ENCODE measurements at places on chromosomes 2 and 18.

DNA sequence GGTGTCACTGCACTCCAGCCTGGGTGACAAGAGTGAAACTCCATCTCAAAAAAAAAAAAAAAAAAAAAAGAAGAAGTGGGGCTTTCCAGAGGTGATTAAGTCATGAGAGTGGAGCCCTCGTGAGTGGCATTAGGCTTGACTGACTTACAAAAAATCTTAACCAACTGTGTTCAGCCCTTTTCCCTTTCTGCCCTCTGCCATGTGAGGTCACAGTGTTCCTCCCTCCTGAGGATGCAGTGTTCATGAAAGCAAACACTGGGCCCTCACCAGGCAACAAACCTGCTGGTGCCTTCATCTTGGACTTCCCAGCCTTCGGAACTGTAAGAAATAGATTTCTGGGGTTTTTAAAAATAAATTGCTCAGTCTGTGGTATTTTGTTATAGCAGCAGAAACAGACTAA lies 37.0 kb upstream of the METTL21A start:
- DNase-seq = no peak

DNA sequence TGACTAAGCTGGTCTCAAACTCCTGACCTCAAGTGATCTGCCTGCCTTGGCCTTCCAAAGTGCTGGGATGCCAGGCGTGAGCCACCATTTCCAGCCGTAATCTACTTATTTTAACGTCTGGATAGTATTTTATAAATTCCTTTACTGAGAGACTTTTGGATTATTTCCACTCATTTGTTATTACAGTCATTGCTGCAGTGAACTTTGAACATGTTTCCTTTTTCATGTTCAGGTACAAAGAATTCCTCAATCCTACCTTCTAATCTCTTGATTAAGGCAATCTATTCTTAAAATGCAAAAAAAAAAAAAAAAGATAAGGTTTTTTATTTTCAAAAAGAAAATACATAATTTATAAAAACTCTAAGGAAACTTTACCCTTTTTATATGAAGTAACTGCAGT lies 78.6 kb downstream of the PDK1 start:
- DNase-seq = no peak

DNA sequence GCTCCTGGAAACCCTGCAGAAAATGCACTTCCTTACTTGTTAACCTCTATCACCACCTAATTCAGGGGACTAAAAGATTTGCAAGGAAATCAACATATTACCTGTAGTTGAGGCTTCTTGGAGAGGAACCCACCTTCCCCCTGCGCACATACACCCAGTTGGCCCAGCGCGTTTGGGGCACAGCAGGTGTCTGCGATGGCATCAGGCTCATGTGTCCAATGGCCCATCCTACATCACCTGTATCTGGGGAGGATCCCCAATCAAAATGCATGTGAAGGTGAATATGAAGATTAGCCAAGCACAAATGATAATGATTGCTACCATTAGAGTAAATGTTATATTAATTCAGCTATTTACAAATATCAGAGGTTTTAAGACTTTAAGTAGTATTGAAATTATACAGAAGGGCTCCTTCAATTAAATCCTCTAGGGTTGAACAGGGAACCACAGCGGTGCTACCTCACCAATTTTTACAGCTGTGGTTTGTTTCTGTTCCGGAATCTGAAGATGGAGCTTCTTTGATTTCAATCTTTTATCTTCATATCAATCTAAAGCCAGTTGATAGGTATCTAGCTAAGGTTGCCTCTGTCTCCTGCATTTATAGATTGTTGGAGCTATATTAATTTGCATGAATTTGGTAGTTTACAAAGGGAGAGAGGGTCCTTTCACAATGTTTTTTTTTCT lies 486.0 kb downstream of the RNF144A start:
- no peak for DNase-seq

DNA sequence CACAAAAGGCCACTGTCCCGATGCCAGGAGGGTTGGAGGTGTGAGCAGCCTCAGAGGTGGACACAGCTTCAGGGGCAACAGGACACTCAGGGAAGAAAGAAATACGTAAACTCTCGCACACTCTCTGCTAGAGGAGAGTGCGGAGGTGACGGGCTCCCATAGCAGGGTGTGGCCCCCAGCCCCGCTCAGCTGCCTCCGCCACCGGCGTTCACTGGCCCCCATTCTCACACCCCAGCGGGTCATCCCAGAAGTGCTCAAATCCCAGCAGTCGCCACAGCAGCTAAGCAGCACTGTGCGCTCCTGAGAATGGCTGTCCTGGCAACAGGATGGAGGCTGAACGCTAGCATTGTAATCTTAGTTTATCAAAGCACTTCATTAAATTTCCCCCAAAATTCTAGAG lies 315.6 kb upstream of the SALL3 start:
- DNase-seq = no peak

DNA sequence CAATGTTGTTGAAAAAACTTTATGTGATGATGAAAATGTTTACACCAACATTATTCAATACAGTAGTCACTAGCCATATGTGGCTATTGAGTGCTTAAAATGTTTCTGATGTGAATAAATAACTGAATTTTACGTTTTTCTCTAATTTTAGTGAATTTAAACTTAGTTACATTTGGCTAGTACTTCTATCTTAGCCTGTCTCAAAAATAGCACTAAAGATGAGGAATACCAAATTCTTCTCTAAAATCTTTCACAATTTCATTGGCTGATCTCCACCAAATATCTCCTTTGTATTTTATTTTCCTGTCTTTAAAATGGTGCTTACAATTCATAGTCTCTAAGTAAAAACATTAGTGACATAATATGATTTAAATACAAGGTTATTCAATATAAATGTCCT lies 83.7 kb upstream of the RND3 start:
- no peak for DNase-seq

- DNase-seq = no peak
Measured at GRCh38 chr2:189628817-189629530, 32.3 kb upstream of the ASNSD1 start.

DNA sequence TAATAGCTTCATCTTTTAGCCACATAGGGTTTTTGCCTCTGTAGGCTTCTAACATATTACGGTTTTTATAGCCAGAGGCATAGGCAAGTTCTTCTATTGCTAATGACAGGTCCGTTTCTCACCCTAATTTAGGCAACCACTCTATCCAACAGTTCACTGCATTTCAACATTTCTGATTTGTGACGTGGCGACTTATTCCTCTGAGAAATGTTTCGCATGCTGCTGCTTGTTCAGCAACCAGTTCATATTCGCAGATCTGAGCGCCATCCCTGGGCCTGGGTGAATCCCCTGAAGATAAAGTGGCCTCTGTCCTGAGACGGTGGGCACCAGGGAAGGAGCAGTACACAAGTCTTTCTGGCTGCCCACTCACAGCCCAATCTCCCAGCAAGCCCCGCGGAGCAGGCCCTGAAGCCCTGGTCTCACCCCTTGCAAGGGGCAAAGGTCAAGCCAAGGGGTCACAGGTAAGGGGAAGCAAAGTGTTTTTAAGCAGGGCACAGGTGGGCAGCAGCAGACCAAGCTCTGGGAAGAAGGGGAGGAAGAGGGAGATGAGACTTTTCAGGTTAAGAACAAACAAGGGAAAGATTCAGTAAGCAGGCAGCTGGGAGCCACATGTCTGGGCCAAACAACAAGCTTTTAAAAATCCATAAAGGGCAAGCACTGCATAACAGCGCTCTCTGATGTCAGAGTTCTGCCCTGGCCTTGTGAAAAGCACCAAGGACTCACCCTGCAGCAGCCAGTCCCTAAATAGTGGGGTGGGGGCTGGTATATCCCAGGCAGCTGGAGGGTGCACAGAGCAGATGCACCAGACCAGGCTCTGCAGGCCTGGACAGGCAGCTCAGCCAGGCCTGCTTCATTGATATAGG lies 10.8 kb upstream of the COX7A2L start:
- peak; percentile 53 for DNase-seq

DNA sequence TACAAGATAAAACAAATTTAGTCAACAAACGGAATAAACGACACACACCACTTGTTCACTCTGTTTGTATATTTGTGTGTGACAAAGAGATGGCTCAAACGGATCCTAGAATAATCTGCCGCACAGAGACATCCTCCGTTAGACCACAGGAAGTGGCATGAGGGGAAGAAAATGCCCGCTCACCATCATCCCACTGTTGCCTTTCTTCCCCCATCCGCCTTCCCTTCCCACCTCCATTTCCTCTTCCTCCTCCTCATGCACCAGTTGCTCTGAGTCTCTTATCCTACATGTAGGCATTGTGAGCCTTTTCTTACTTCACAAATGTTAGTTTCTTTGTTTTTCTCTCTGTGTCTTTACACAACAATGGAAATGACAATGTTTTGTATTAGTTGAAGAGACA lies 228.5 kb upstream of the SMIM21 start:
- DNase-seq = no peak

- DNase-seq = no peak
Measured at GRCh38 chr2:113187771-113188170, 14.0 kb downstream of the PSD4 start.

- DNase-seq = no peak
Measured at GRCh38 chr2:151096235-151096634, 165.4 kb downstream of the RBM43 start.

DNA sequence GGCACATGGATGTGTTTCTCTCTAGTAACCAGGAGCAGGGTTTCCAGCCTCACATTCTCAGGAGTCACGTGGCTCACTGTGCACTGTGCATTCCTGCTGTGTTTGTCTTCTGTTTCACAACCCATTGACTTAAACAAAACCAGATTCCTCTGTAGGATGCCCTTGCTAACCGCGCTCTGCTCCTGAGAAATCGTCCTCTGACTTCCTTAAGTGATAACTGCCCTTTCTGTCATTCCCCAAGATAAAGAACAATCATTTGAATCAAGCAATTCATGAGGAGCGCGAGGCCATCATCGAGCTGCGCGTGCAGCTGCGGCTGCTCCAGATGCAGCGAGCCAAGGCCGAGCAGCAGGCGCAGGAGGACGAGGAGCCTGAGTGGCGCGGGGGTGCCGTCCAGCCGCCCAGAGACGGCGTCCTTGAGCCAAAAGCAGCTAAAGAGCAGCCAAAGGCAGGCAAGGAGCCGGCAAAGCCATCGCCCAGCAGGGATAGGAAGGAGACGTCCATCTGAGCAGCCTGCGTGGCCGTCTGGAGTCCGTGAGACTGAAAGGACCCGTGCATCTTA lies 60.2 kb downstream of the RALBP1 start:
- no peak for DNase-seq

DNA sequence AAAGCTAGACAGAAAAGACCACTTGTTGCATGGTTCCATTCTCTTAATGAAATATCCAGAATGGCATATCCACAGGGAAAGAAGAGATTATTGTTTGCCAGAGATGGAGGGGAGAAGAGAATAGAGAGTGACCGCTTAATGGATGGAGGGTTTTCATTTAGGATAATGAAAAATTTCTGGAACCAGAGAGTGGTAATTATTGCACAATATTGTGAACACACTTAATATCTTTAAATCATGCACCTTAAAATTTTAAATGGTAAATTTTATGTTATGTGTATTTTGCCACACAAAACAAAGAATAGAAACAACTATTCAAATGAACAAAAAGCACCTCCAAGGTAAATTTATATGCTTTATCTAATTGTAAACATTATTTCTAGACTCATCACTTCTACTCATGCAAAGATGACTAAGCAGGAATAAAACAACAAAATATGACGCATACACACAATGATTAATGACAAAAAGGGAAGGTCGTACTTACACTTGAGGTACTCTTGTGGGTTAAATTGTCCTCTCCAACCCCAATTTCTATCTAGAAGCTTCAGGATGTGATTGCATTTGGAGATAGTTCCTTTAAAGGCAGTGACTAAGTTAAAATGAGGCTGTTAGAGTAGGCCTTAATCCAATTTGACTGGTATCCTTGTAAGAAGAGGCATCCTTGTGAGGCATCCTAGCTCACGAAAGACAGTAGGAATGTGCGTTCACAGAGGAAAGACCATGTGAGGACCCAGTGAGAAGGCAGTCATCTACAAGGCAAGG lies 18.7 kb upstream of the DHRS9 start:
- DNase-seq = no peak

- no peak for DNase-seq
Measured at GRCh38 chr18:46466234-46467160, 190.5 kb downstream of the LOXHD1 start.

DNA sequence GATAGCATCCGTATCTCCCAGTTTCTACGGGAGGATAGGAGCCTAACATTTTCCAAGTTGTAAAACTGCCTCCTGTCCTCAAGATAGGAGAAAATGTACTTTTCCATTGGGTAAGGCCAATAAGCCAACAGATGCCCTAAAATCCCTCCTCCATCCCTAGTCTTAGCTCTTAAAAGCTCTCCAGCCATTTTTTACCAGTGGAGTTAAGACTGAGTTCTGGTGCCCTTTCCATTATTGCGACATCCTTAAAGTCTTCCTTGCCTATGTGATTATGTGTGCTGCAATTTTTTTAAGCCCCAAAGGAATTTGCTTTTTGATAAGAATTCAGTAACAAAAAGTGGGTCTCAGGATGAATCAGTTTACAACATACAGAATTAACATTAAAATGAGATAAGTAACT lies 33.0 kb downstream of the LINC00305 start:
- DNase-seq = no peak

- no peak for DNase-seq
Measured at GRCh38 chr18:56302156-56302555, 336.2 kb downstream of the TXNL1 start.

DNA sequence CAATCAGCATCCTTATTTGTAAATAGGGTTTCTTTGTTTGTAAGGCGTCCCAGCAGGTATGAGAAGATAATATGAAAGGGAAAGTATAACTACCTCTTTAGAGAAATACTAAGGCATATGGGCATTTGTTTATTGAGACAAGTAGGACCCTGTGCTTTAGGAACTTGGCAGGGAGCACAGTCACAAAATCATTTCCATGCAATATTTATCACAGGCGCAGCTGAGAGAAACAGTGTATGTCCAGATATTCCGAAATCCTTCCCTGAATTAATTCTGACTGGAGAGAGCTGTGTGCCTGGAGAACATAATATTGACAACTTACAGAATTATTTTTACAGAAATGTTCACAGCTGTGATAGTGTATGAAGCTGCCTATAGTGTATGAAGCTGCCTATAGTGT lies 416.7 kb downstream of the THSD7B start:
- DNase-seq = peak; percentile 70

GRCh38 chr2:28565720-28566295 lies 69.9 kb downstream of the PLB1 start:
- DNase-seq = no peak

DNA sequence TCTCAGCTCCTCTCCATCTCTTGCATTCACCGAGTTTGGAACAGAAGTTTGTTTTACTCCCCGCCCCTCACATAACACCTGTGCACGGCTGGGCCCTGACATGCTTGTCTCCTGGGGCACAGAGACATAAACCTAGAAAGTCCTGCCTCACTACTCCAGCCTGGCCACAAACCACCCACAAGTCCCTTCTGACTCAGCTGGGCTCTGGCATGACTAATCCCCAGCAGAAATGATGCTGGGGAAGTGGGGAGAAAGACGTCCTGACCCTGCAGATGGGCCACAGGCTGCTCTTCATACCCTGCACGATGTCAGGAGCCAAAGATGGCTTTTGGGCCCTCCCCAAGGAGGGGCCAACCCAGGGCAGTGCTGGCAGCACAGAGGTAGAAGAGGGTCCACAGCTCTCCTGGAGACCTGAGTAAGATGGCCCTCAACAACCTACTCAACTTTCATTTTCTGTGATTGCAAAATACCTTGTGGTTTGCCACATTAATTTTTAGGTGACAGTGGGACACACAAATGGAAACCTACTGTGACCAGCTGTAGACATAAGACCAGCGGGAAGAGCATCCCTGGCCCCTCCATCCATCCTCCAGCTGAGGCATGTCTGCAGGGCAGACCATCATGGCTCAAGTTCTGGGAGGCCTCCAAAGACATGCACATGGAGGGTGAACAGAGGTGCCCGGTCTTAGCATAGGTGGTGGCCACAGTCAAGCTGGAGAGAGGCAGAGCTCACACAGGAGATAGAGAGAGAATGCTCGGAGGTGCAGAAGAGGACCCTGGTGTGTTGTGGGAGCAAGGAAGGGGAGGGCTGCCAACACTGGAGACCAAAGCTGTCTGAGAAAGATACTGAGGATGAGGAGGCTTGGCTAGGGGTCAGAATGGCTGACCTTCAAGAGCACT lies 40.0 kb downstream of the DNMT3A start:
- no peak for DNase-seq
